ENCODE measurements at places on chromosomes 1 and 21.
A peak's percentile ranks its signal among the peaks of the same experiment; 100 is the strongest.

GRCh38 chr1:232553050-232553754 lies 76.7 kb downstream of the SIPA1L2 start:
- DNase-seq = no peak

GRCh38 chr1:93768380-93768863 lies 86.8 kb upstream of the BCAR3 start:
- no peak for DNase-seq

DNA sequence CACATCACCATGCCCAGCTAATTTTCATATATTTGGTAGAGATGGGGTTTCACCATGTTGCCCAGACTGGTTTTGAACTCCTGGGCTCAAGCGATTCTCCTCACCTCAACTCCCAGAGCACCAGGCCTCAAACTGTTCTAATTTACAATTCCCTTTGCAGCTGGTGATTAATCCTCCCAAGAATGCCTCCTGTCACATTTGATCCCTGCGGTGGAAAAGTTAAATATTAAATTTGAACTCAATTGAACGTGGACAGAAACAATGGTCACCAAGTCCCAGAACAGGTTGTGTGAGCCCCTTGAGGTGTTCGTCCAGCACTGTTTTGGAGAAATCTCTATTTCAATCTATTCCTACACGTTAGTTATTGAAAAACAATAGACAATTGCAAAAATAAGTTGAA lies 2.0 kb upstream of the ANKRD35 start:
- no peak for DNase-seq

- peak; percentile 71 for DNase-seq
These were observed 10.9 kb upstream of the ALDH4A1 start for GRCh38 chr1:18913065-18913835.

- no peak for DNase-seq
These were observed 4.0 kb upstream of the KRTAP10-12 start for GRCh38 chr21:44692798-44693512.

- no peak for DNase-seq
These were observed 101.5 kb downstream of the PLA2G4A start for GRCh38 chr1:186930238-186930637.
